ENCODE measurements at places on chromosomes 7 and 10.

- DNase-seq, result no peak
These were observed 14.7 kb upstream of the CAMK2G start for GRCh38 chr10:73889014-73889413.

- no peak for DNase-seq
These were observed 3.8 kb downstream of the HTR5A start for GRCh38 chr7:155073922-155074321.

DNA sequence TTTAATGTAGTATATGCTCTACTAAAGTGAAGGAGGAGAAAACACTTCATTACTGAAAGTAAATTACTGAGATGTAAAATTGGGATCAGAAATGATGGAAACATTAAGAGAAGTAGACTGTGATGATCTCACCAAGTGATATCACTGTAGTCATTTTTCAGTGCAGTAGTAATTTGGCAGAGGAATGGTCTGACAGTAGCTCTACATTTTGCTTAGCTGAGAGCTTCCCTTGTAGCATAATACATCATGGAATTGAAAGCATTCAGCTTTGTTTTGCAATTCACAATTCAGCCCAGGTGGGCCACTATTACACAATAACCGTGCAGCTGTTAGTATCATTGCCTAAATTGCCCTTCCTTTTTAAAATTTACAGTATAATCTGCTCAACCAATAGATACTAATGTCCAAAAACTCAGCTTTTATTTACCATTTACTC is 19.4 kb upstream of the CABCOCO1 start:
- DNase-seq, result no peak

DNA sequence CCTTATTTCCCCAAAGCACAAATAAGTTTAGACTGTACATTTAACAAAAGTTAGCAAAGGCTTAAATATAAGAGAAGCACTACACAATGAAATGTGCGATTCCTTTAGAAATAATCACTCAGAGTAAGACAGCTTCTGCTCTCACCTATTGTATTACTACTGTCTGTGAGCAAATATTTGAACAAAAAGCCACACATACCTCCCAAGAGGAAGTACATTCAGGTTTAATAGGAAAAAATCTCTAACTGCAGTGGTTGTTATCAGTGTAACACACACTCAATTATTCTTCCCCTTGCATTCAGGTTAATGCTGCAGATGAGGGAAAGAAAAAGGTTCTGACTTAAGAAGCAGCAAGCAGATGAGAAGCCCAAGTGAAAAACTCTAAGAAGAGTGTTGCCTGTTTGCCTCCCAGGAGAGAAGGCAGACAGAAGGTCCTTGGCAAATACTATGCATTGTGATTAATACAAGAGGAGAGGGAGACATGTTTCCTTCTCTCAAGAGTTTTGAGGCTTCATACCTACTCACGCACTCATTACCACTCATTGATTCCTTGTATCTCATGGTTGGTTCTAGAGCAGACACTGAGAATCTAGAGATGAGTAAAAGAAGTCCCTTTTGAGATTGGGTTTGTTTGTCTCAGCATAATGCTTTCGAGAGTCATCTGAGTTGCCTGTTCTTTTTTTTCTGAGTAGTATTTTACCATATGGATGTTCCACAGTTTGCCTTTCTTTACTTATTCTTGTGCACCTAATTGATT is 13.6 kb downstream of the GIMAP4 start:
- DNase-seq, result no peak

DNA sequence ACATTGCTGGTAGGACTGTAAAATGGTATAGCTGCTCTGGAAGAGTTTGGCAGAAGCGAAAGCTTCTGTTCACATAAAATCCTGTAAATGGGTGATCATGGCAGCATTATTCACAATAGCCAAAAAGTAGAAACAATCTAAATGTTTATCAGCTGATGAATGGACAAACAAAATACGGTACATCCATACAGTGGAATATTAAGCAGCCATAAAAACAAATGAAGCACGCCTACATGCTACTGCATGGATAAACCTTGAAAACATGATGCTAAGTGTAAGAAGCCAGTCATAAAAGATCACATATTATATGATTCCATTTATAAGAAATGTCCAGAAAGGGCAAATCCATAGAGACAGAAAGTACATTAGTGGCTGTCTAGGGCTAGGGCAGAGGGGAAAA is 32.7 kb downstream of the KIN start:
- no peak for DNase-seq

GRCh38 chr10:32004161-32004591 is 52.0 kb downstream of the KIF5B start:
- DNase-seq, result no peak

- no peak for DNase-seq
These were observed 11.2 kb upstream of the CXCL12 start for GRCh38 chr10:44395902-44396670.

GRCh38 chr10:76631884-76632766 is 1005.5 kb downstream of the KCNMA1 start:
- DNase-seq, result no peak

- no peak for DNase-seq
These were observed 20.7 kb upstream of the ZRANB1 start for GRCh38 chr10:124921261-124921660.

DNA sequence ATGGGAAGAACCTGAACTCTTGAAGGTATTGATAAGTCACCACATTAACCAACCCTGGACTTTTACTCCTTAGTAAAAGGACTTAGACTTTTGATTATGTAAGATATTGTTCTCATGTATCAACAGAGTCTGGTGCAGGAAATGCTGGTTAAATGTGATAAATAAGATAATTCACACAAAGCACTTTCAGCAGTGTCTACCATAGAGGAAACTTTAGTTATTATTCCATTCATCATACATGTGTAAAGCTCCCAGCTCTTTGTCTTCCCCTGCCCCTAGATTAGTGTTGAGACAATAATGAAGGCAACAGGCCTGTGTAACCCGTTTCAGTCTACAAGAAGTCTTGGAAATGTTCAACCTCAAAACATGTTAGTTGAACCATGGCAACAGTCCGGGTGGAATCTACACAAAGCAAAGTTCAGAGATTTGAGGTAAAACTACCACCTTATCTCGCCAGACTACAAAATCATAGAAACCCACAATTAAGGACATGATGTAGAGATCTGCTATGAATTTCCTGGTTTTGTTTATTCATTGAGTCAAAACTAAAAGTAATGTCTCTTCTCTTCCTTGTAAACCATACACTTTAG is 109.9 kb upstream of the ADO start:
- DNase-seq, result no peak

GRCh38 chr10:123687758-123688157 is 21.6 kb downstream of the GPR26 start:
- DNase-seq, result no peak

Measured in activated naive CD4-positive, alpha-beta T cell (primary cell).